ENCODE measurements at places on chromosomes 6 and 20.
A peak's percentile ranks its signal among the peaks of the same experiment; 100 is the strongest.

DNA sequence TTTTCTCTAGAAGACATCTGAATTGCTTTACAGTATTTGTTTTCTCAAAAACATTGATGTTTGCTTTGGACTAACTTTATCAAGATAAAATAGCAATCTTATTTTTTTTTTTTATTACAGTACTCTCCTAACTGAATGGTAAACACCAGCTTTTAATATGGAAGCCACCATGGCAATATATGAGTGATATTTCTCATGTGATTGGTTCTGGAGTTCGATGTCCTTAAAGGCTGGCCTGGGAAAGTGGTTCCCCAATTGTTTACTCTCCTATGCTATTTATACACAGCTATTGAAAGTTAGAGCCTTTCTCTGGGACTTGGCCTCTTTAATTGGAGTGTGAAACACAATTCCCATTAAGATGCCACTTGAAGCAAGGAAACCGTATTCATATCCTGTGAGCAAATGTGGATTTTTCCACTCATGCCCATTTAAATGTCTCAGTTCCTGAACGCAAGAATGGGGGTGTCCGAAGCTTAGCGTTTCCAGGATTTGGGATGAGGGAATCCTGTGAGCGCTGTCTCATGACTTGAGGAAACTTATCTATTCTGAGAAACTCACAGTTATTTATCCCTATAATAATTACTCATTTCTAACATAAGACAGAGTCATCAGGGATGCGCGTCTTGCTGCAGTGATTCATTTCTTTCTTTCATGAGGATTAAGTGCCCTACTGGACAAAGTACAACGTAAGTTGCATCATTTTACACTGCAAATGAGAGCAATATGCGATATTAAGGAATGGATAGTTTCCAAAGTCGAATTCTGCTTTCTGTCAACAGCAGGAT, 143.3 kb upstream of the PREP start:
- no peak for DNase-seq

DNA sequence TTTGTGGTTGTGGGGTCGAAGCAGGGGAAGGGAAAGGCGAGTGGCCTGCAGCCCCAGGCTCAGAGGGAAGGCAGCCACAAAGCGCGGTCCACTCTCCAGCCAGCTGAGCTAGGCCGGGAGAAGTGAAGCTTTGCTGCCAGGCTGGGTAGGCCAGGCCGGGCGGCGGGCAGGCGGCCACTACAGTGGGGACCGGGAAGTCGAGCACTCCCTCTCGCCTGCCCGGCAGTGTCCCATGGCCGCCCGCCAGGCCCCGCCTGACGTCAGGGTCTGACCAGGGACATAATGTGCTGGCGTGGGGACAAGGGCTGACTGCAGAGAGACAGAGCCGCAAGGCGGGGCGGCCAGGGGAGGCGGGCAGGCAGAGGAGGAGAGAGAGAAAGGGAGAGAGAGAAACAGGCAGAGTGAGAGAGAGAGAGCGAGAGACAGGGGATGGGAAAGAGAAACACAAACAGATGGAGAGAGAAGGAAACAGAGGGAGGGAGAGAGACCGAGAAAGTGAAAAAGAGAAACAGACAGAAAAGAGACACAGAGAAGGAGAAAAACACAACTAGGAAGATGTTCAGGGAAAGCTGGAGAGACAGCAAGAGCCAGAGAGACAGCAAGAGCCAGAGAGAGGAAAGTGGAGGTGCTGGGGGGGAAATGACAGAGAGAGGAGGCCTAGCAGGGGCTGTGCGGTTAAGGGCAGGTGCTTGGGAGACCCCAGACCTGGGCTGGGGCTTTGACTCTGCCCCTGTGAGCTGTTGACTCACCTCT, 94.5 kb upstream of the PTPN1 start:
- no peak for DNase-seq

DNA sequence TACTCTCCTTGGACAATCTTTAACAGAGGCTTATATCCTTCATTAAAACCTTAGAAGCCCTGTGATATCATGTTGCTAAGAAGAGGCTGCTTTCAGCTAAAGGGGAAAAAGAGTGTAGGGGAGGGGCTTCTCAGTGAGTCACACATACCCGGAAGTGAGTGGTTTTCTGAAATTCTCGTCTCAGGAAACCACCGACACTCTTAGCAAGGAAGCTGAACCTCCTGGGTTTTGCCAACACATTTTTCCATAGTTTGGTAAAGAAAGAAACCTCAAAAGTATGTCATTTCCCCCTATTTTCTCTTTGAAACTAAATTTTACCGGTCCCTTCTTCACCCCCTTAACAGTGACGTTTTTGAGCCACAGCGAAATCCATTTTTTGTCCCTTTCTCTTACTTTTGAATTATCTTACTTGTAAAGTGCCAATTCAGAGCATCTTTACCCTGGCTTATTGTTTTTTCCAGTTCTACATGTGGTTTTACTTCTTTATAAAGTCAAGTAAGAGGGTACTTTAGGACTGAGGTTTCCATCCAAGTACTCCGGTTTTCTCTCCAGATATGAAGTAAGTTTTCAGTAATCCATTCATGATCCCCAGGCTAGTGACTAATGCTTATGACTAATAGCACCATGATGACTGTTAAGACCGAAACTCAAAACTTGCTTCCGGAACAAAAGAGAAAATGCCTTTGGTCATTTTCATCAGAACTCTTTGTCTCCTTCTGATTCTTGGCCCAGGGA, 219.3 kb downstream of the ARHGAP18 start:
- no peak for DNase-seq

DNA sequence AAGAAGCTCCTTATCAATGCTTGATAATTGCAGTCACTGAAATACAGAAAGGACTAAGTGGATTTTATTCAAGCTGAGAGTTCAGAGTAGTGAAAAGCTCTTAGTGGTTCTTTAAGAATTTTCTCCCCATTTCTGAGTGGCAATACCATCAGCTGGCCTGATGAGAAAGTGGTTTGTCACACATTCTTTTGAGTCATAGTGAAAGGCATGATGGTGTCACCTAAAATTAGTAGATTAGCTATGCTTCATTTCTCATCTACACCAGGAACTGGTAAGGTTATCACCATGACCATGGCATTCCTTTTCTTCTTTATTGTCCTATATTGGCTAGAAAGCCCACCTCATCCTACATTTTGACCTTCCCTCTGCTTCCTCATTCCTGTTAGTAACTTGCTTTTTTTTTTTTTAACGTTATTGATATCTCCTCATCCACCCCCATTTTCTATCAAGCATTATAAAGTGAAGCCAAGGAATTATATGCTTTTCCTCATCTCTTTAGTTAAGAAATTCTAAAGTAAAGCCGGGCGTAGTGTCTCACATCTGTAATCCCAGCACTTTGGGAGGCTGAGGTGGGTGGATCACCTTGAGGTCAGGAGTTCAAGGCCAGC, 67.4 kb upstream of the LOC128125822 start:
- no peak for DNase-seq

DNA sequence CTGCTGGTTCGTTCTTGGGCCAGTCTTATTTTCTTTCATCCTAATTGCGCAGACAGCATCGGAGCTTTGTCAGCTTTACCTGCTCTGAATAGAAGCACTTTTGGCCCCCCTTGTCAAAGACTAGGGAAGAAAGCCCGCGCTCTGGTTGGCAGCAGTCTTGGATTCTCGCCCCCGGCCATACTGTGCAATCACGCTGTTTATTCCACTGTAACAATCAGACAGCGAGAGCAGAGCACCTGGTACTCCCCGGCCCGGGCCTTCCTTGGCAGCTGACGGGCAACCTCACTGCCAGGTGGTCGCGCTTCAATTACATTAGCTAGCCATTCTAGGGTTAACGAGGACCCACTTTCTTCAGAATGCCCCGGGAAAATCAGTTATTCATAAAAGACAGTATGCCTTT, 72.6 kb downstream of the INSM1 start:
- no peak for DNase-seq

- DNase-seq = no peak
Measured at GRCh38 chr20:47317127-47317895, 39.2 kb downstream of the ZMYND8 start.

DNA sequence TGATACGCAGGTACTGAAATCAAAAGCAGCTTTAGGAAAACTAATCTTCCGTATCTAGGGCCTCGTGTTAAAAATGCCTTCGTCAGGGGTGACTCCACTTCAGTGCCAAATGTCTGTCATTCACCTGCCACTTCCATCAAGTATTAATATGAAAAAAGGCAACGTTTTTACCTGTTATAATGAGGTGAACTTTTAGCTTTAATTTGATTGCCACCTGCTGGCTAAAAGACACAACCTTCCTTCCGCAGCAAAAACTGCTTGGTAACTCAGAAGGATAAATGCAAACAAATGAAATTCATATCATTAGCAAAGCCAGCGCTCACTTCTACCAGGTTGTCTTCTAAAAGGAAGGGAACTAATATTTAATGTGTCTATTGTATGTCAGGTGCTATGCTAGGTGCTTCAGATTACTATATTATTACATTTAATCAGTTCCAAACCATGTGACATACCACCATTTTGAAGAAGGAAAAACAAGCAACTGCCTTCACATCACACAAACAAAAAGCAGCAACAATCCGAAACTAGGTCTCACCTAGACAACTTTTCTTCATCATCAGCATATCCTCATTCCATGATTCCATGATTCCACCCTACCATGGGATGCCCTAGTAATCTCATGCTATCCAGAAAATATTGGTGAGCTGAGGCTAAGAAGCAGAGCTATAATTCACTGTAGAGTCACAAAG, 20.6 kb upstream of the ARHGAP18 start:
- DNase-seq = no peak

DNA sequence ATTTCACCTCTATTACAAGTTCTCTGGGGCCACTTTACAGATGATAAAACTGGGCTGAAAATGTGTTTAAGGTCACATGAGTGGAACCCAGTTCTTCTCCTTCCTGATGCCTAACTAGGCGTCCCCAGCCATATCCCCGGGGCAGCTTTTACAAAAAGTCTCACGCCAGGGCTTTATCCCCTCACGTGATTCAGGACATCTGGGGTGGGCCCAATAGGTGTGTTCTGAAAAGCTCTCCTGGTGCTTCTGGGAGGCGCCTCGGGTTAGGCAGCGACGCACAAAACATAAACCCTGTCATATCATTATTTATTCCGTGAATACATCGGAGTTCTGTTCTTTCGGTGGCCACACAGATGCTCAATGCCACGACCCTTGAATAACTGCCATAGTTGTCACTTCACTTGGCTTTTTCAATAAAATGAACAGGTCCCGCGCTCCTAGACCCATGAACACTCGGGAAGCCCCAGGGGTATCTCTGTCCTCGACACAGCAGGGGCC, 32.1 kb downstream of the SF3B5 start:
- no peak for DNase-seq

DNA sequence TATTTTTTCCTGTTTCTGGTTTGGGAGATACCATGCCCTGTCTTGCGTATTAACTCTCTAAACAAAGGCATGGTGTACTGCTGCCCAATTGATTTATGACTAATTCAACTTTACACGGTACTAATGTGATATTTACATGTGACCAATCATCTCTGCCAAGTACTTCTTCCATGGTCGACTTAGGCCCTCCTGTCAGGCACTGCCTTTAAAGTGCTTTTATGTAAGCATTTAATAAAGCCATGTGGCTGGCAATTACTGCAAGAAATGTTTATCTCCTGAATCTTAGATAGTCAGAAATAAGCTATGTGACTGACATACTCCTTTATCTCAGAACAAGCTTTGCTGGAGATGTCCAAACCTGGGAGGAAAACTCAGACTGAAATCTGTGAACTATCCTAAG, 323.4 kb downstream of the BTBD3 start:
- no peak for DNase-seq

DNA sequence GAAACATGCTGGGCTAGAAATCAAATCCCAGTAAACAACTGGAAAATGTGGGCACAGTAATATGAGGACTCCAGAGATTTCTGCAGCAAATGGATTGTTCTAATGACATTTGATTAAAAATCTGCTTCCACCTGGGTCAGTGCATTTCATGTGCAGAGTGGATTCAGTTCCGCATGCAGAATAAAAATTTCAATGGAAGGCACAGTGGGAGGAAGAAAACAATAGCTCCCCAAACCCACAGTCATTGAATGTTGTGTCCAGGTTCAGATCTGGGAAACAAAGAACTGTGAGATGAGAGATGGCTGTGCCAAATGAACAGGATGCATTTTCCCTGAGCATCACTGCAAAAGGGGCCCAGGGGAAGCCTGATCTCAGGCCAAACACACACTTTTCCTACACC, 403.1 kb downstream of the BTBD9 start:
- no peak for DNase-seq

GRCh38 chr20:41018153-41018552, 10.5 kb upstream of the TOP1 start:
- no peak for DNase-seq

DNA sequence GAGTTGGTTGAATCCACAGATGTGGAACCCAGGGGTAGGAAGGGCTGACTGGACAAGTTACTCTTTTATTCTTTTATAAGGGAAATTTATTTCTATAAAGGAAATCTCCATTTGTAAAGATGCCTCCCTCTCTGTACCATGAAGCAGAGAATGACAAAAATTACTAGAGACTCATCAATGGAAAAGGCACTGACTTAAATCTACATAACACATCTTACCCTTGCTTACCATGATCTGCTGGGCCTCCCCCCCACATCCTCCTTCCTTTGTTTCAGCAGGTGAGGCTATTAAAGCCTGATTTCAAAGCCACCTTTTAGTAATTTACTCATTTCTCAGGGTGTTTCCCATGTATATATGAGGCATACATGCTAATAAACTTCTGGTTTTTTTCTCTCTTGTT, 130.2 kb upstream of the HDDC2 start:
- DNase-seq = no peak

DNA sequence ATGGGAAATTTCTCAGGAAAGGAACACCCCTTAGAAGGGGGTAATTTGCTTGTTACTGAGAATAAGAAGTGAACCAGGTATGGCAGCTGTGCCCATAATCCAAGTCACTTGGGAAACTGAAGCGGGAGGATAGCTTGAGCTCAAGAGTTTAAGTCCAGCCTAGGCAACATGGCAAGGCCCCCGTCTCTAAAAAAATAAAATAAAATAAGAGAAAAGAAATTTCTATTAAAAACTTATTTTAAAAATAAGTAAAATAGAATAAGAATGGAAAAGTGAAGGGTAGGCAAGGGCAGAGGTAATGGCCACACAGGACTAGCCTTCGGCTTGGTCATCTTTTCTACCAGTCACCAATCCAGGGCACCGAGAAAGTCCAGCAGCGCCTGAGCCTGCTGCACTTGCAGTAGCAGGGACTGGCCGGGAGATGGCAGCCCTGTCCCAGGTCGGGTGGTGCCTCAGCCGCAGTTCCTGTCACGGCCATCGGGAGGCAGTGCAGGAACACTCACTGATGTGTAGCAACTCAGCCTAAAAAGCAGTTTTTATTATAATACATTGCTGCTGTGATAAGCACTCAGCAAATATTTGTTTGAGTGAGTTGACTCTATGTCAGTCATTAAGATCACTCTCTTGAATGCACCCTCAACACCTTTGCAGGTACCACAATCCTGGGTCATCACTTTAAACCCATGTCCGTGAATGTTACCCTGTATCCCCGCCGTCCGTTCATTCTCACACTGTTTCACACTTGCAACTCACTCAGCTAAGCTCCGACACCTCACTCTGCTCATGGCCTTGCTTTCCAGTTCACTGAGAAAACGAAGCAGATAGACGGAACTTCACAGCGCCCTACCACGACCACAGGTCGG, 23.2 kb upstream of the GCM1 start:
- DNase-seq = peak; percentile 41
